ENCODE measurements at places on chromosomes 12 and 14.

DNA sequence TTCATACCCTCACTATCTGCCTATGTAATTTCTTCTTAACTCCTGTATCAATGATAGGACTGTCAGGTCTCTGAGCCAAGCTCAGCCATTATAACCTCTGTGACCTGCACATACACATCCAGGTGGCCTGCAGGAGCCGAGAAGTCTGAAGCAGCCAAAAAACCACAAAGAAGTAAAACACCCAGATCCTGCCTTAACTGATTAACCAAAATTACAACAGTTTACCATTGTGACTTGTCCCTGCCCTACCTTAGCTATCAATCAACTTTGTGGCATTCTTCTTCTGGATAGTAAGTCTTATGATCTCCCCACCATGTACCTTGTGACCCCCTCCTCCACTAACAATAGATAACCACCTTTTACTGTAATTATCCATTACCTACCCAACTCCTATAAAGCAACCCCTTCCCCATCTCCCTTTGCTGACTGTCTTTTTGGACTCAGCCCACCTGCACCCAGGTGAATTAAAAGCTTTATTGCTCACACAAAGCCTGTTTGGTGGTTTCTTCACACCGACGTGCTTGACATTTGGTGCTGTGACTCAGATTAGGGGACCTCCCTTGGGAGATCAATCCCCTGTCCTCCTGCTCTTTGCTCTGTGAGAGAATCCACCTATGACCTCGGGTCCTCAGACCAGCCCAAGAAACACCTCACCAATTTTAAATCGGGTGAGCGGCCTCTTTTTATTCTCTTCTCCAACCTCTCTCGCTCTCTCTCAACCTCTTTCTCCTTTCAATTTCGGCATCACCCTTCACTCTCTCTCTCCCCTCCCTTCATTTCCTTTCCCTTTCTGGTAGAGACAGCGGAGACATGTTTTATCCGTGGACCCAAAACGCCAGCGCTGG, 11.5 kb upstream of the LGMN start:
- DNase-seq = no peak

DNA sequence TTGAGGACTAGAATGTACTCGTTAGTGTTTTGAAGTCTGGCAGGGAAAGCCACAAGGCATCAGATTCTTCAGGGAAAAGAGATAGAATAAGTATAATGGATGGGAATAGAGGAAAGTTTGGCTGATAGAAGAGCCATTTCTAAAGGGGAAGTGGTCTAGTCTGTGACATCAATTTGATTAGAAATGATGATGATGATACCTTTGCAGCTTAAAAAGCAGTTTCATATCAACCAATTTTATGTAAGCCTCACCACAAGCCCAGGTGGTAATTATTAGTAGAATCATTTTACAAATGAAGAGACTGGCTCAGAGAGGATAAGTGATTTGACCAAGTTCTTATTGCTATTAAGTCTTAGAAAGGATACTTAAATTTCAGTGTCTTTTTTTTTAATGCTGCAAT, 2.9 kb downstream of the RNF212B start:
- DNase-seq = no peak

DNA sequence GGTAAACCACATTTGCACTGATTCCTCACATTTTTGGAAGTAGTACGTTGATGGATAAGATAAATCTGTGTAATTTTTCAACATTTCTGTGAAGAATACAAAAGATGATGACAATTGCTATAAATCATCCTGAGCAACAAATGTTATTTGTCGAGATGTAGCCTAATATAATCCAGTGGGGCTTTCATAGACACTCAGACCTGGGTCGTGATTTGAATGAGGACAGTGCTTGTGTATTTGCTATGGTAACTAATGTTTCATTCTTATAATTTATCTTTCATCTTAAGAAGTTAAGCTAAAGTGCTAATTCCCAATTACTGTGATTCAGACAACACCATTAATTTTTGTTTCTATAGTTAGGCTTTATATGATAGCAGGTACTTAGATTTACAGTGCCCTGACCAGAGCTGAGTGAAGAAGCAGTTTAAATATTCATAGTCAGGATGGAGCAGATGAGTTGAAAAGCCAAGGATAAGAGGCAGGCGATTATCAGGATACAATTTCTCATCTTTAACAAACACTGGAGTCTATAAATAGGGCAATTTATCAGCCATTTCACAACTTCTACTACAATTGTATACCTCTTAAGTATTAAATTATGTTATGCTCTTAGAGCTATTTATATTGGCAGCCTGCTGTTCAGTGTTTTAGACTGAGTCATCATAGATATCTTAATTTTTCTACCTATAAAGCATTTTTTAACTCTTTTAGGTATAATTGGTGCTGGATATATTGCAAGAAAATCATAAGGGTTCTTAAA, 359.9 kb downstream of the TRHDE start:
- DNase-seq = no peak

DNA sequence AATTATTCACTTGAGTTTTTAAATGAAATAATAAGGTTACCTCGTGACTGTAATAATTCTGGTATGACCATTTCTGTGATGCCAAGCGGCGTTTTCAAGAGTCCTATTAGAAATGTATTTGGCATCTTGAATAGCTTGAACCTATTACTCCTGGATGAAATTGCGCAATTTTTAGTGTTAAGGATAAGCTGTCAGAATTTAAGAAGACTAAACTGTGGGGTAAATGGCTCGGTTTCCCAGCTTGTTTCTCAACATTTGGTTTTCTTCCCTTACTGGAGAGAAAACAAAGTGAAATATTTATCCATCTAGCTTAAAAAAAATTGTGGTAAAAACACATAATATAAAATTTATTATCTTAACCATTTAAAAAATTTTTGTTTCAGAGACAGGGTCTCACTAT, 26.8 kb downstream of the PCNX1 start:
- DNase-seq = no peak

GRCh38 chr12:65619018-65619417, 205.3 kb upstream of the HMGA2 start:
- DNase-seq = no peak

GRCh38 chr14:95611293-95611880, 74.8 kb upstream of the TCL1B start:
- DNase-seq = no peak

DNA sequence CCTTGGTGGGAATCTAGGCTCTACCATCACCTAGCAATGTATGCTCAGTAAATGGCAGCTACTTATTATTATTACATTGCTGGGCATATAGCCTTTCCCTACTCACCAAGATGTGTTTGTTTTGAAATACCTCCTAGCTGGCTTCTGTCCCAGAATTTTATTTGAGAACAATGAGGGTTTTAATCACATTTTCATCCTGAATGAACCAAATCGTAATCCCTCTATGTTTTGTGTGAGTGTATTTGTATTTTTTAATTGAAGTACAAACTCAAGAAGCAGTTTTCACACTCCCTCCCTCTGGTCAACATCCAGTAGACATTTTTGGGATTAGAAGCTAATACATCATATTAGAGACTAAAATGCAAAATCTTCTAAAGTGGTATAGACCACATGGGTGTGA, 7.6 kb downstream of the SLC7A8 start:
- no peak for DNase-seq

DNA sequence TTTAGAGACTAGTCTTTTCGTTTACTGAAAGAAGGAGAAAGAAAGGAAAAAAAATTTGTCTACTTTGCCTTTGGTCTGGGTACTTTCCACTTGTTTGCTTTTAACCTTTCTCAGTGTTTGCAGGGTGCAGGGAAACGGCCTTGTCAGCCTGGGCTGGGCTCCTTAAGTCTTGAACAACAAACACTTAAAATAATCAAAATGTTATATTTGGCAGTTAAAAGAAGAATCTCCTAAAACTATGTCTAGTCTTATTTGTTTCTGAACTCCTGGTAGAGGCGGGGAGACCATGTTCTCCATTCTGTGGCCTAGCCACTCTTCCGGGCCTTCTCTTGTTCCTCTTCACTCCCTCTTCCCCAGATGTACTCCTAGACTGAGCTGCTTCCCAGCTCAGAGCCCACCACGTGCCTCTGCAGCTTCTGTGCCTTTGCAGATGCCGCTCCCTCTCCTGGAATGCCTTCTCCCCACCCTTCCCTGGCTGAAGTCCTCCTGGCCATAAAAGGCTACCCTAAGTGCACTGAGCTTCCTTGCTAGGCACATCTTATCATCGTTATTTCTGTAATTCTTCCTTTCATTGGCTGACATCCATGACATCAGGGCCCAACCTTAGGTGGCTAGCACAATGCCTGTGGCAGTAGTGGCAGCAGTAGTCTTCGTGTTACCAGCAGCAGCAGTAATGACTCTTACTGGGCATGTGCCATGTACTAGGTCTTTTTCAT, 432.9 kb downstream of the ZFP36L1 start:
- no peak for DNase-seq

DNA sequence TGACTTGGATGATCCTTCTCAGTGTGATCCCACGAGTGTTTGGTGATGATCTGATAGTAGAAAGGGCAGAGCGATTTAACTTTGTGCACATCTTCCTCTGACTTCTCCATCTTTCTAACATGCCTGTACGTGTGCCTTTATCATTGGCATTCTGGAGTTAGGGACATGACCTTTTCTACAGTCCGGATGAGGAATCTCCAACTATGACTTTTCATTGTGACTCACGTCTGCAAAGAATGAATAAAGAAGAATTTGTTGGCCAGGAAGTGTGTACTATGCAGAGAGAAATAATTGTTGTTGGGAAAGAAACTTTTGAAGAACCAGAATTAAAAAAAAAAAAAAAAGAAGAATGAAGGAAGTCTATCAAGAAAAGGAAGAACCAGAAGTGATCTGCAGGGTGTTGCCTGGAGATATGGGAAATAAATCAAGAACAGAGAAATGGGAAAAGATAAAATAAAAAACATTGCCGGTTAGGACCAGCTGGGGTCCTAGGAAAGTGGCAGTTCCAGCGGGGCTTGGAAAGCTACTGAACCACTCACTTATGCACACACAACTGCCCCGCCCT, 25.3 kb downstream of the PPFIBP1 start:
- no peak for DNase-seq

DNA sequence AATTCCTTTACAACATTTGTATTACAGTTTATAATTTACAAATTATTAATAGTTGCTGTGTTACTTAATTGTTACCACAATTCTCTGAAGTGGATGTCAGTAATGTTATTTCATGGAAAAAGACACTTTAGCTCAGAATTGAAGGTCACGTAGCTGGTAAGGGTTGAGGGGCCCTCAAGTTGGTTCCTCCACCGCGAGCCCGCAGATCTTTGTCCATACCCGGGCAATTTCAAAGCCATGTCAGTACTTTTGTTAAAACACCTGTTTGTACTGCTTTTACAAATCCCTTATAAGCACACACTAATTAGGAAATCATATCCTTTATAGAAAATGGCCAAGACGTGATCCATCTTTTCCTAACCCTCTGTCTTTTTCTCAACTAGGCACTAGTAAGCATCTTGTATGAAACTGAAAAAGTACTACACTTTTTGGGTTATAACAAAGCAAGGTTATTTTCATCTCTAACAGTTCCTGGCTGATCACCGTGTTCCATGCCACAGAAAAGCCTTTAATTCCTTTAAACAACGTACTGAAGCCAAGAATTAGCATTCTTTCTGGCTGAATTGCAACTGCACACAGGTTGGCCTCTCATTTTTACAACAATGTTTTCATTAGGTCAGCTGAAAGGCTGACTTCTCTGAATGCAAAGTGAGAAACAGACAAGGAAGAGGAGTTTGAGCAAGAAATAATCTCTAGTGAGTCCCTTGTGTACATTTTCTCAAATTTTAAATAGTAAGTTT, 76.1 kb downstream of the CNTN1 start:
- no peak for DNase-seq
